ENCODE measurements at places on chromosomes 3 and 15.
A peak's percentile ranks its signal among the peaks of the same experiment; 100 is the strongest.

GRCh38 chr3:126433105-126433430 lies 38.4 kb downstream of the CFAP100 start:
- DNase-seq: no peak

DNA sequence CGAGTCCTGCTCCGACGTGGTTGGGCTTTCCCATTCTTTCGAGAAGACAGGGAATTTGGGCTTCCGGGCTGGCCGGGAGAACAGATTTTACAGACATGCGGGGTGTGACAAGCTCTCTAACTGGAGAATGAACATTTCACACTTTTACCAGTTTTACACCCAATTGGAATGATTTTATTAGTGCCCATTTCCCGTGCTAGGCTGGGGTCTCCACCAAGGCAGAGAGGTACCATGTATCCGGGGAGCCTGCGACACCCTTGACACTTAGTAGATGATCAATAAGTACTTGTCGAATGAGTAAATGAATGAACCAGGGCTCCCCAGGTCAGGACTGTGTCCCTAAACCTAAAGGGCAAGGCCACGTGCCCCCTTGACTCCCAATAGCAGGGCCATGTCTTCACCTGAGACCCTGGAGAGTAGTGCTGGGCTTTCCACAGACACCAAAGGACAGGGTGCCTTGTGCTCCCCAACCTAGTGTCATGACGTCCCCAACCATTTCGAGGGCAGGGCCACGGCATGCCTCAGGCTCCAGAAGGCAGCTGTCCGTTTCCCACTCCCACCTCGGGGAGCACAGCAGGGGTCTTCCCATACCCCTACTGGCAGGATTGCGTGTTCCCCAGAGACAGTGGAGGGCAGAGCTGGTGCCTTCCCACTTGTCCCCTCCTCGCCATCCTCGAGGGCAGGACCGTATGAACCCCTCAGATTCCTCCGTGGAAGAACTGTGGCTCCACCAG lies 679 bp upstream of the MYD88 start:
- no peak for DNase-seq

DNA sequence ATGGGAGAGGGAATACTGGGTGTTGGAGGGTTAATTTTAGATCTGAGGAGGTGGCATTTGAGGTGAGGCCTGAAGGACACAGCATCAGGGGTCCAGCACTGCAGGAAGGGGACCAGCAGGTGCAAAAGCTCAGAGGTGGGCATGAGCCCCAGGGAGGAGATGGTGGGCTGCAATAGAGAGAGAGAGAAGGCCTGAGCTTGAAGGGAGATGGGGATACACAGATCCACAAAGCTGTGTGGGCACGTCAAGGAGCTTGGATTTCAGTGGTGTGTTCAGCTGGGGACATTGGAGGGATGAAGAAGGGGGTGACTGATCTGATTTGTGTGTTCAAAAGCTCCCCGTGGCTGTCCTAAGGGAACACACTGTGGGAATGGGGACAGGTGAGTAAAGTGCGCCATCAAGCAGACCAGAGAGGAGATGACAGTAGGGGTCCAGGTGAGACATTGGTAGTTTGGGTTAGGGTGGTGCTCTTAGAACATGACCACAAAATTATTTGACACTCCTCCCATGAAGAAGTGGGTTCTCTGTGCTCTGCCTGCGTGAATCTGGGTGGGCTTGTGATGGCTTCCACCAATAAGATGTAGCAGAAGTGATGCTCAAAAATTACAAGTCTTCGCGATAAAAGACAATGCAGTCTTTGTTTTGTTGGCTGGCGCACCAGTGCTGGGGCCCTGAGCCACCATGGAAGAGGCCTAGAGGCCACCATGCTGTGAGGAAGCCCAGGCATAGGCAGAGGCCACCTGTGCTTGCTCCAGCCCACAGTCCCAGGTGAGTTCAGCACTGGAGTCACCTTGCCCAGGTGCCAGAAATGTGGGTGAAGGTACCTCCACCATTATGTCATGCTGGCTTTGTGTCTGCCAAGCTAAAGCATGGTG lies 1.9 kb upstream of the WNT7A start:
- DNase-seq: no peak

DNA sequence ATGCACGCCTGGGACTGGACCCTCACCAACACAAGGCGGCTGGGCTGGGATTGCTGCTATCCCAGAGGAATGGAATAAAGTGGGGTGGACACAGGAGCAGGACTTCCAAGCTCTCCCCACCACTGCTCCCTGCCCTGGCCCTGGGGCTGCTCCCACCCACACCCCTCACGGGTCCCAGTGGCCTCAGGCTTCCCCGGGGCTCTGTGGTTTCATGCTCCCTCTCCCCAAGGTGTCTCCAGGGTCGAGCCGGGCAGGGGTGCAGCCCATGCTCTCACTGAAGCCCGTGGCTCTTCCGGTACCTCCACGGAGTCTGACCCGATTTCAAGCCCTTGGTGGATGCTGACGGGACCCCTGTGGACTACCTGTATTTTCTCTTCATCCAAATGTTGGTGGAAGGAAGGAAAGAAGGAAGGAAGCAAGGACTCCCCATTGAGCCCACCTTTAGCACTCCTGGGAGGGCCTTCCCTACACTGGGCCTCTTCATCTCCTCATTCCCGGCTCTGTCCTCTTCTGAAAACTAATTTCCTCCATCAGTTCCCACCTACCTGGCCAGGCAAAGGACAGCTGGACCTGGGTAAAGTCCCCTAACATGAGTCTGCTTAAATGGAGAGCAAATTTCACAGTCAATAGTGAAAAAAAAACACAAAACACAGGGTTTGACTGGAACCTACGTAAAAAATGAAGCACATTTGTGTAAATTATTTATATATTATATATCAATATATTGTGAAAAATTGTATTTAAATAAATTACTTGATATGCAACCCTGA lies 44.0 kb upstream of the PCSK6 start:
- DNase-seq: no peak

- no peak for DNase-seq
These were observed 81.4 kb downstream of the MBNL1 start for GRCh38 chr3:152350139-152350538.

- DNase-seq: no peak
These were observed 3.3 kb downstream of the GABRG3 start for GRCh38 chr15:26974120-26974780.

- no peak for DNase-seq
These were observed 1010.3 kb downstream of the NAALADL2 start for GRCh38 chr3:175869404-175869803.

- no peak for DNase-seq
These were observed 94.3 kb upstream of the SNRPA1 start for GRCh38 chr15:101389362-101389761.

- DNase-seq: no peak
These were observed 626.1 kb downstream of the CADM2 start for GRCh38 chr3:85584779-85585356.

- DNase-seq: no peak
These were observed 275.5 kb downstream of the VPS13C start for GRCh38 chr15:61784734-61785133.

- DNase-seq: no peak
These were observed 642.3 kb downstream of the TBL1XR1 start for GRCh38 chr3:176554791-176555654.

GRCh38 chr3:72344236-72344635 lies 504.0 kb downstream of the SHQ1 start:
- no peak for DNase-seq

DNA sequence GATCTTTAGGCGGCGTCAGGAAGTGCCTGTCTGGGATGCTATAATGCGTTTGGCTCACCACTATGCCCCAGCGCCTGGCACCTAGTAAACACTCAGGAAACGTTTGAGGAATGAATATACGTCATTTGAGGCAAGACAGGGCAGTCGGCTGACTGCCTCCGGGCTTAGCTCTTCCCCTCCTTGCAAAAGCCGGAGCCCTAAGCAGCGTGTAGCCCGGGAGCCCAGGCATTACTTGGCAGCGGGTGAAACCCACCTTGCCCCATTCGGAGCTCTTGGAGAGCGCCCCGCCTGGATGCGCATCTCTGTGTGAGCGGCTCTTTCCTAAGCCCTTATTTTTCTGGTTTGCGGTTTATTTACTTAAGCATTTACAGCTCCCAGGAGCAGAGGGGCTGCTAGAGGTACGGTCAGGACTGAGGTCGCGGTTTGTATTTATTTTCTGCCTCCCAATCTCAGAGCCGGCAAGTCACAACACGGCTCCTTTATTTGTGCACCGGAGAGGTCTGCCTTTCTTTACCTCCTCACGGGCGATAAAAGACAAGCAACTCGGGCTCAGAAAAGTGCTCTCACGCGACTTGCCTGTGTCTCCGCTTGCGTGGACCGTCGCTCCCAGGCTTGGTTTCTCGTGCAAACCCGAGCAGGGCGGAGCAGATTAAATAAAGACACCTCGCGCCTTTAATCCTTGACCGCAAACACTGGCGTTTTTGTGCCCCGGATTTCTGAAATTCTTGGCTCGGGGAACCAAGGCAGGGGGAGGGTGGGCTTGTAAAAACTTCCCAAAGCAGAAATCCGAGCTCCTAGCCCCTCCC lies 737 bp upstream of the ITPR1 start:
- DNase-seq: no peak

DNA sequence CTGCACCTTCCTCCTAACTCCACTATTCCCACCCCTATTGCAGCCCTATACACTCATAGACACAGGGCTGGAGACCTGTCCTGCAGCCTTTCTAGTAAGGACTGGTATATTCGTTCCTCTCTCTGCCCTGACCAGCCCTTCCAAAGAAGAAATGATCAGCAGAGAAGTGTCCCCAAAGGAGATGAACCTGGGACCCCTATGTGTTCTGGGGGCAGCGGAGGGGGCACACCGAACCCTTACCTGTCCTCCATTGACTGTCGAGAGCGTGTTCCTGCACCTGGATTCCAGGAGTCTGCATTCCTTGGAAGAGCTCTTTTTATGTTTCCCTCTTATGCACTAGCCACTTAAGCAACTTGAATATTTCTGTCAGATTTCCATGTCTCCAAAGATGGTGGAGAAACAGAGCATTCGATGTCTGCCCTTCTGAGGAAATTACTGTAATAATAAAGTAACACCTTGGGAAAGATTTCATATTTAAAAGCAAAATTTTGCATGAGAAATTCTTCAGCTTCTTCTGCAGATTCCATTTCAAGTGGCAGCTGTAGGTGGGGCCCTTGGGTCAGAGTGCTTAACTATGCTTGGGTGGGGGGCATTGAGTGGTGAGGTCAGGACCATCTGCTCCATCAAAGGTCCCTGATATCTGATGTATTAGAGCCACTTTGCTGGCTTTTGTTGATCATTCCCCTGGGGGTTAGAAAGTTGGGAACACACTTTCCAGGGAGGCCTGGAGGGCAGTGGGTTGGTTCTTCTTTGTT lies 6.3 kb downstream of the EPHB1 start:
- no peak for DNase-seq

- no peak for DNase-seq
These were observed 959 bp downstream of the ZNF592 start for GRCh38 chr15:84749111-84749991.

- DNase-seq: no peak
These were observed 345.7 kb upstream of the RBMS3 start for GRCh38 chr3:28935146-28935545.

GRCh38 chr3:42495393-42495792 lies 7.0 kb upstream of the VIPR1 start:
- DNase-seq: no peak

- DNase-seq: no peak
These were observed 23.9 kb upstream of the ST3GAL6 start for GRCh38 chr3:98739266-98739665.

DNA sequence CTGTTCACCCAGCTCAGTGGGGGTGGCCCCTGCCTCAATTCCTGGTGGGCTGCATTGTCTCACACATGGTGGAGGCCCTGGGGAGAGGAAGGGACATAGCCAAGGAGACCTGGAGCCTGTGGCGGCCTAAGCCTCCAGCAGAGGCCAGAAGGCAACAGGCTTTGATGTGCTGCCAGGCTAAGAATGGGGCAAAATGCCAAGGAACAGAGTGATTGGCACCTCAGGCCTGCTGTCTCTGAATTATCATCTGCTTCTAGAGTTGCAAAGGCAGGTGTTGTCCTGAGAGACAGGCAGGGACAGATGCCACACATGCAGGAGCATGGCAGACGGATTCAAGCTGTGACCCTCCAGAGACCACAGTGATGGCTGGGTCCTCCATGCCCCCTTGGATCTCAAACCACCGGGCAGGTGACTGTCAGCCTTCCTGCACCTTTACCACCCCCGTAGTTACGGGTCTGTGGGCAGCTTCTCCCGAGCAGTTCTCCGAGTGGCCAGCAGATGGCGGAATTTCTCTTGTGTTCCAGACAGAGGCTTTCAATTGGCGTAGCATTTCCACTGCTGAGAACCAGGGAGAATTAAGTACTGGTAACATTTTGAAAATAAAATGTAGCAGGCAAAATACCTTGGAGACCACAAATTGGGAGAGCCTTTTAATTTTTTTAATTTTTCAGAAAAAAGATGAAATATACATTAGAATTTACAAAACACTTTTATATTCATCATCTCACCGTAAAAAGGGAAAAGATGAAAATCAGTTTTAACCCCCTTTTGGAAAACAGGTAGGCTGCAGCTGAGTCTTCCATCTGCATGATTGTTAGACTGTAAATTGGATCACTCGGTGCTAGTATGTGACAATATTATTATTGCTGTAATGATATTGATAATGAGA lies 525.5 kb upstream of the CFAP20DC start:
- DNase-seq: peak; percentile 57

GRCh38 chr15:99248000-99248715 lies 1.2 kb downstream of the TTC23 start:
- no peak for DNase-seq

GRCh38 chr3:138317687-138318086 lies 12.0 kb downstream of the NME9 start:
- no peak for DNase-seq

- DNase-seq: no peak
These were observed 242.0 kb upstream of the GOLGA6L4 start for GRCh38 chr15:83993591-83993990.

DNA sequence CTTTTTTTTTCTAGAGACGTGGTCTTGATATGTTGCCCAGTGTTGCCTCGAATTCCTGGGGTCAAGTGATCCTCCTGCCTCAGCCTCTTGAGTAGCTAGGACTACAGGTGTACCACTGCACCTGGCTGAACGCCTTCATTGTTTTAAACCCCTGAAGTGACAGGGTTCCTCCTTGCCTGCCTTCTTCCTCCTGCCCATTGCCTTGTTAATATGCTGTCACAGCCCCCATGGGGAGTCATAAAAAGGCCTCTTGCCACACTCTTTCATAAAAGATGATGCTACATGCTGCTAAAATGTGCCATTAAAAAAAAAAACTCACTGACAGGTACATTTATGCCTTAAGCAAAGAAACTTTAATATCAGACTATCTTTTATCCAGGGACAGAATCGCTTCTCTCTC lies 116.8 kb upstream of the SKOR1 start:
- DNase-seq: no peak

- DNase-seq: no peak
These were observed 63.3 kb upstream of the RGMA start for GRCh38 chr15:93152360-93152759.

DNA sequence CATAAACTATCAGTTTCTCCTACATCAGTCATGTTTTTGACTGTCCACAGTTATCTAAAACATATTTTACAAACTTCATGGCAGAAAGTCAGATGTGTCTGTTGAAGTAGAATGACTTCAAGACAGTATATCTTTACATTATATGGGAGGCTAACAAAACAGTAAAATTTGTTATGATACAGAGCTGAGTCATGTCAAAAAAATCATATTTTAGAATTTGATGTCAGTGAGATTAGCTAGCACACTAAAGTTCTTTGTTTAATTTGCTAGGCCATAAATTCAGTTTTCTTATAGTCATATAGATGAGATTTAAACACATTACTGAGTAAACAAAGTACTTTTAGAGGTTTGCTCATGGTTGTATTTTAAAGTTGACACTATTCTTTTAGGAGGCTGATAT lies 80.3 kb upstream of the IGSF10 start:
- no peak for DNase-seq
